ENCODE measurements at places on chromosomes 4 and X.

- no peak for DNase-seq
Observed at GRCh38 chrX:20668550-20668949, 401.8 kb upstream of the RPS6KA3 start.

- no peak for DNase-seq
Observed at GRCh38 chrX:40722930-40723329, 12.4 kb downstream of the MED14 start.

- no peak for DNase-seq
Observed at GRCh38 chr4:99807666-99808065, 9.0 kb upstream of the DAPP1 start.

GRCh38 chr4:60989141-60989540 lies 211.0 kb upstream of the ADGRL3 start:
- no peak for DNase-seq

GRCh38 chr4:162061214-162061613 lies 102.6 kb downstream of the FSTL5 start:
- no peak for DNase-seq

DNA sequence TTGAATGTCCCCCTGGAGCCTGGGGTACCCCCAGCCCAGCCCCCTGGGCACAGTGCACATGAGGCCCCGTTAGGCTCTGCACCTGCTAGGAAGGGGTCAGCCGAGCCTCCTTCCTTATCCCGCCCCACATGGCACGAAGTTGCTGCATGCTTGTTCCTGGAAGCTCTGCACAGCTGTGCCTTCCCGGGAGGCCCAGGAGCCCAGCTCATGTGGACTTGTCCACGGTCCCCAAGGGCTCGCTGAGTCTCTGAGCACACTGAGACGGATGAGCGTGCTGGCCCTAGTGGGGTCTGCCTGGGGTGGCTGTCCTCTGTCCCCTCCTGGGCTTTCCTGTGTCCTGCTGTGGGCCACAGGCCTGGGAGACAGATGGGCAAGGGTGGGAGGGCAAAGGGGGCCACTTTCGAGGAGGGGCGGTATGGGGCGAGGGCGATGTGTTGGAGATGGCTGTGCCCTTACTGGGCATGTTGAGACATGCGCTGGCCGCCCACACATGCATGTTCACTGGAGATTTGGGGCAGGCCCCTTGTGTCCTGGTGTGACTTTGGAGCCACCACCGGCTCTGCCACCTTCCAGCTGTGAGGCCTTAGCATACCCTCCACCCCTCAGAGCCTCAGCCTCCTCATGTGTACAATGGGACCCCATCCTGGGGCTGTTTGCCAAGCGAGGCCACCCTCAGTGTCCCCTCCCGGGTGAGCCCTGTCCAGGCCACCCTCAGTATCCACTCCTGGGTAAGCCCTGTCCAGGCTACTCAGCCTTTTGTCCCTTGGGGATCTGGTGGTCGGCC lies 237.6 kb downstream of the AFAP1 start:
- no peak for DNase-seq

DNA sequence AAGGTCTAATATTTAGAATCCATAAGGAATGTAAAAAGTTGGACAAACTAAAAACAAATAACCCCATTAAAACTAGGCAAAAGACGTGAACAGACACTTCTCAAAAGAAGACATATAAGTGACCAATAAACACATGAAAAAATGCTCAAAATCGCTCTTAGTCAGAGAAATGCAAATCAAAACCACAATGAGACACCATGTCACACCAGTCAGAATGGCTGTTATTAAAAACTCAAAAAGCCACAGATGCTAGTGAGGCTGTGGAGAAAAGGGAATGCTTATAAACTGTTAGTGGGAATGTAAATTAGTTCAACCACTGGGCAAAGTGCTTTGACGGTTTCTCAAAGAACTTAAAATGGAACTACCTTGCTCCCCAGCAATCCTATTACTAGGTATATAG lies 674.3 kb upstream of the MAGEB2 start:
- DNase-seq = no peak
